ENCODE measurements at places on chromosomes 3 and 15. TPM values are rescaled to one million over a fixed set of nuclear protein-coding genes. Genes with fewer than 3 reads are reported as not detected.

- no peak overlapping the region for H3K4me3 ChIP-seq
- no peak overlapping the region for H3K27ac ChIP-seq
- no peak for DNase-seq
- no peaks in the 10 kb centered on the region for H3K36me3 ChIP-seq
- H3K4me1 ChIP-seq, result no peaks in the 10 kb centered on the region
- H3K27me3 ChIP-seq, result no peaks in the 10 kb centered on the region
Measured at GRCh38 chr3:108215871-108216270, 6.4 kb downstream of the IFT57 start.

GRCh38 chr3:125134952-125135351, 77.6 kb downstream of the SLC12A8 start:
- no peaks in the 10 kb centered on the region for H3K36me3 ChIP-seq
- no peak overlapping the region for H3K4me3 ChIP-seq
- no peaks in the 10 kb centered on the region for H3K27me3 ChIP-seq
- H3K4me1 ChIP-seq, result peaks cover 1% of the 10 kb centered on the region
- peak; percentile 26 for DNase-seq

DNA sequence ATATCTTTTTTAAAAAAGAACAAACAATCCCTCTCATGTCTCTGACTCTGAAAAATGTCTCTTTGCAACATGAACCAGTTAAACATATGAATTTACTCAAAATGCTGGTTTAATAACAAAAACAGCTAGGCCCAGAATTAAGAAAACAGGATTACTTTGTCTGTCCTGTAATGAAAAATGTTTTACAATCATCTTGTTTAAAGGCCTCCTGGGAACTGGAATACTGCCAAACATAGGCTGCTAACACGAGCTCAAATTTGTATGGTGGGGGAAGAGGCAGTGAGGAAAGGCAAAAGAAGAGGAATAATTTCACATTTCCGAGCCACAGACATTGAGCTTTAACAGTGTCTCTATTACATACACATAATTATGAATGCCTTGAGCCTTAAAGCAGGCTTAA, 61.7 kb upstream of the PPIB start:
- no peak overlapping the region for H3K4me3 ChIP-seq
- no peaks in the 10 kb centered on the region for H3K36me3 ChIP-seq
- no peaks in the 10 kb centered on the region for H3K4me1 ChIP-seq
- H3K27ac ChIP-seq, result no peak overlapping the region
- no peak for DNase-seq

DNA sequence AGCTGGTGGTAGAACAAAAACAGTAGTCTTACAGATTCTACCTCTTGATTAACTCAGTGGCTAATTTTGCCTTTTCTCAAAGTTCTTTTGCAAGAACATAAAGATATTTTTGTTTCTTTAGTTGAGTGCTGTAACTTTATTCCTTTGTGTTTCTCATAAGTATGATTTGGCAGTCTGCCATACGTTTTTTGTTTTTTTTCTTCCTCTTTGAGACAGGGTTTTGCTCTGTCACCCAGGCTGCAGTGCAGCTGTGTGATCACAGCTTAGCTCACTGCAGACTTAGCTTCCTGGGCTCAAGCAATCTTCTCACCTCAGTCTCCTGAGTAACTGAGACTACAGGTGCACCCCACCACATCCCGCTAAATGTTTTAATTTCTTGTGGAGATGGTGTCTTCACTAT, 22.4 kb downstream of the B3GNT5 start:
- H3K36me3 ChIP-seq, result no peaks in the 10 kb centered on the region
- DNase-seq, result no peak
- no peak overlapping the region for H3K4me3 ChIP-seq
- H3K27me3 ChIP-seq, result no peaks in the 10 kb centered on the region
- H3K27ac ChIP-seq, result no peak overlapping the region

GRCh38 chr3:110904520-110904890, 167.1 kb upstream of the NECTIN3 start:
- H3K4me3 ChIP-seq, result no peak overlapping the region
- H3K27me3 ChIP-seq, result no peaks in the 10 kb centered on the region
- no peaks in the 10 kb centered on the region for H3K36me3 ChIP-seq
- no peak for DNase-seq
- no peak overlapping the region for H3K27ac ChIP-seq
- H3K4me1 ChIP-seq, result peaks cover 1% of the 10 kb centered on the region

GRCh38 chr3:119428538-119428937, 34.9 kb downstream of the TMEM39A start:
- no peaks in the 10 kb centered on the region for H3K4me1 ChIP-seq
- no peaks in the 10 kb centered on the region for H3K27me3 ChIP-seq
- no peak for DNase-seq
- peaks cover 28% of the 10 kb centered on the region for H3K36me3 ChIP-seq
- no peak overlapping the region for H3K27ac ChIP-seq
- no peak overlapping the region for H3K4me3 ChIP-seq

DNA sequence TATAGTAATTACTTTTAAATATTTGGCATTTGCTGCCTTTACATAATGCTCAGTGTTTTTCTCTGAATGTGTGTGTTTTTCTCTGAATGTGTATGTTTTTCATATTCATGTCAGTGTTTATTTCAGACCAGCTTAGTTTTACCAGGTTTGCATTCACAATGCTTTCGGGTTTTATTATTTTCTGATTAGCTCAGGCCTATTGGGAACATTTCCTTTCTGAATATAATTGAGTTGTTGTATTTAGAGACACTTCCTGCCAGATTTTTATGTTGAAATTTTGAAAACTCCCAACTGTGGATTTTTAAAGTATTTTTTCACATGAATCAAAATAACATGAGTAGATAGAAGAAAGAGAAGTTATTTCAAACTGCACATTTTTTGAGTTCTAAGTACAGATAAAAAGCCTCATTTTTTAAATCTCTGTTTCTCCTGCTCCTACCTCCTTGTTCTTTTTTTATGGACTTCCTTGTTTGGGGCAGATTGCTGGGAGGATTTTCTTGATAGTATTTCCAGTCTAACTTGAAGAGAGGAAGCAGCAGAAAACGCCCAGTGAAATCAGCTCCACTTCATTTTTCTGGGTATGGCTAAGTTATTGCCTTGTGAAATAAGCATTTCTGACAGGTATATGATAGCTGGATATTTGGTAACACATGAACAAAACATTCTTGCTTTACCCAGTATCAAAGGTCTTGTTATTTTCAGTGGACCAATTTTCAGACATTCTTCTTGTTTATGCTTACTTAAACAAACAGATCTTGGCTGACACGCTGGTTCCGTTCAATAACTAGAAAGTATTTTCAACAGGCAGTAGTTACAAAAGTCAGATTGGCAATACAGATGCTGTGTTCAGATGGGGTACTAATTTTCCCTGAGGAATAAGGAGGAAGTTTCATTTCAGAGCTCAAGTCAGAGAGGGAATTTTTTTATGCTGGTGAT, 70.7 kb downstream of the RIOX2 start:
- no peaks in the 10 kb centered on the region for H3K27me3 ChIP-seq
- no peak for DNase-seq
- no peaks in the 10 kb centered on the region for H3K4me1 ChIP-seq
- H3K4me3 ChIP-seq, result no peak overlapping the region
- peaks cover 2% of the 10 kb centered on the region for H3K36me3 ChIP-seq
- H3K27ac ChIP-seq, result no peak overlapping the region

- no peak for DNase-seq
- peaks cover 17% of the 10 kb centered on the region for H3K4me1 ChIP-seq
- no peak overlapping the region for H3K4me3 ChIP-seq
- H3K27ac ChIP-seq, result no peak overlapping the region
Measured at GRCh38 chr3:71087143-71088018, 496.1 kb downstream of the FOXP1 start.

DNA sequence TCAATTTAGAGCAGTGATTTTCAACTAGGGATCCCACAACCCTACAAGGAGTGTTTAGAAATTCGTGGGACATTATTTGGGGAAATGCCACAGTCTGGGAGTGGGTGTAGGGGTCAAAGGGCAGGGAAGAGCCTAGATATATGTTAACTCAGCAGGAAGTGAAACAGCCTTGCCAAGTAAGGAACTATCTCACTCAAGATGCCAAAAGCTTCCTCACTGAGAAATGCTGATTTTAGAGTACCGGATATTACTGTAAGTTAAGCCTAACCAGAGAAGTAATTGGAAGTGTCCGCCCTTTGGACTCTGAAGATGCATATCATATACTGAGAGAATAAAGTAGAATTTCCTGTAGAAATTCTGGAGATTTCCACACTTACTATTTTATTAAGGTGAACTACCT, 158.6 kb downstream of the BBX start:
- peak overlapping the region; percentile 57 for H3K27ac ChIP-seq
- H3K27me3 ChIP-seq, result no peaks in the 10 kb centered on the region
- H3K36me3 ChIP-seq, result no peaks in the 10 kb centered on the region
- H3K4me3 ChIP-seq, result no peak overlapping the region
- H3K4me1 ChIP-seq, result peaks cover 8% of the 10 kb centered on the region
- no peak for DNase-seq

DNA sequence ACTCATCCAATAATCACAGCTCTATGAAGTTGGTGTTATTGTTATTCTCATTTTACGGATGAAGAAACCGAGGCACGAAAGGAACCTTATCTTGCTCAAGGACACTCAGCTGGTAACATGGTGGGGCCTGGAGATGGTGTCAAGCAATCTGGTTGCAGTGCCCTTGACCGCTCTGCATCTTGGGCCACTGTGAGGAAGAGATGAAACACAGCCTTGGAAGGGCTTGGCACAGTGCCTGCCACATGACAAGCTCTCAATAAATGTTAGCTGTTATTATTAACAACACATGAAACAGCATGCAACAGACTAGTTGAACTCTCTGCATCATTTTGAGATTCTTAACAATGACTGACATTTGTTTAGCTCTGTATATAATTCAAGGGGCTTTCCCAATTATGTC, 10.1 kb upstream of the ITGA11 start:
- H3K27me3 ChIP-seq, result no peaks in the 10 kb centered on the region
- H3K27ac ChIP-seq, result no peak overlapping the region
- H3K4me3 ChIP-seq, result no peak overlapping the region
- H3K4me1 ChIP-seq, result no peaks in the 10 kb centered on the region

CSTA gene
- 5.7 TPM for polyA plus RNA-seq

DNA sequence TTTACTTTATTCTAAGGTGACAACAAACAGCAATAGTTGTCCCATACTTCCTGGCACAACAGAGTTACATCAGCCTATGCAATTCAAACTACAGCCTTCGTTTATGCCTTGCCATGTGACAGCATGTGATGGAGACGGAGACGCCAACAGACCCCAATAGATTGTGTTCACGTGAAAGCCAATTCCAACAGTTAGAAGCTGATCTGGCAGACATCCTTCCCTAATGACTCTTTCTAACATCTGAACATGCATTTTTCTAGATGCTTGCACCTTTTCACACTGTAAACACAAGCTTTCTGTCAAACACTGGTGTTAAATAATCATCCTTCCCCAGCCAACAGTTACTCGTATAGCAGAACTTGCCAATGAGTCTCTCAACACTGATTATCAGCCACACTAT, 694.4 kb upstream of the ALCAM start:
- H3K27me3 ChIP-seq, result no peaks in the 10 kb centered on the region
- no peaks in the 10 kb centered on the region for H3K36me3 ChIP-seq
- H3K27ac ChIP-seq, result no peak overlapping the region

CHAC1 gene
- polyA plus RNA-seq, result 1.2 TPM

GRCh38 chr3:172040078-172040980, 951 bp downstream of the FNDC3B start:
- no peaks in the 10 kb centered on the region for H3K27me3 ChIP-seq
- peak; percentile 92 for DNase-seq
- peak overlapping the region; percentile 96 for H3K4me3 ChIP-seq

UNC45A gene
- 96.7 TPM for polyA plus RNA-seq

SAMD7 gene
- polyA plus RNA-seq, result not detected

DNA sequence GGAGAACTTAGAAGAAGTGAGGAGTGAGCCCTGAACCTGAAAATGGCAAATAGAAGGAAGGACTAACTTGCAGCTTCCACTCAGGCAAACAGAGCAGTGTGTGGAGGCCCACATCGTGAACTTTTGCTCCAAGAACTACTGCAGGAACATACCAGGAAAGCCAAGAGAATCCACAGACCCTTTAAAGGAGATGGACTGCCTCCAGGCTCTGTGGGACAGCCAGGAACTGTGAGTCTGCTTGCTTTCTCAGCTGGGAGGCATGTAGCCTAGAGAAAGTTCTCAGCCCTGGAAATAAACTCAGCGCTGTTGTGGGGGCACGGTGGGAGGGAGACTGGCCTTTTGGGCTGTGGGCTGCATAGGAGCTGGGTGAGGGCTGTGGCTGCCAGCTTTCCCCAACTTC, 93.0 kb downstream of the SNRK start:
- H3K27me3 ChIP-seq, result no peaks in the 10 kb centered on the region
- no peaks in the 10 kb centered on the region for H3K36me3 ChIP-seq
- H3K4me3 ChIP-seq, result no peak overlapping the region
- peaks cover 2% of the 10 kb centered on the region for H3K4me1 ChIP-seq

All from aorta (tissue), 5 donors.